ENCODE measurements at places on chromosomes 7 and 10.

DNA sequence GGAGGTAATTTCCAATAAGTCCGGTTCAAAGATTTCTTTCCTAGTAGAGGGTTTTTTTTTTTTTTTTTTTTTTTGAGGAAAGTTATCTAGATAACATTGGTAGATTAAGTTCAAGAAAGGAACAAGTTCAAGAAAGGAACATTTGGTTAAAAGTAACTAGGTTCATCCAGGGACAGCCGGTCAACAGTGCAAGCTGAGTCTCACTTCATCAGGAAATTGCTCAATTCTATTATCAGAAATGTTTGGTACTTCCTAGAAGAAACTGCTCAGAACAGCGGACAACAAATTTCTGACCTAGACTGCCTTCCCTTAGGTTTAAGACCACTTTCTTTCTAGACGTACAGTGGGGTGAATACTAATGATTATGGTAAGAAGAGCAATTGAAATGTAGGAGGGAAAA lies 3.7 kb upstream of the IL2RA start:
- no peak for DNase-seq

DNA sequence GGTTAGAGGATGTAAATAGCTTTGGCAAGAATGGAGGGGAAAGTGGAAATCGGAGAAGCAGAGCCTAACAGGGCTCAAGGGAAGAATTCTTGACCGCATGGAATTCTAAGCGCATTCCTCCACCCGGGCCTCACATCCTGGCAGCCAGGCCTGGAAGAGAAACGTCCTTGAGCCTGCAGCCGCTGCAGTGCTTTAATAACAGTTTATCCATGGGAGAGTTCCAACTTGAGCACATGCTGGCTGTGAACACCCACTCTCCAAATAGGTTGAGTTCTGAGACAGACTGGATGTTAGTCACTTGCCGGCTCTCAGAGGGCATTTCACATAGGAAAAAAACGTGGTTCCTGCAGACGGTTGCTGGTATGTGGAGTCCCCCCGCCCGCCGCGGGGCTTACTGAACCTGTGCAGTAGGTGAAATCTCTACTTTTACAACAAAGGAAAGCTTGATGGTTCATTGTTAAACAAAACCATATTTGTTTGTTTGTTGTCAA lies 61.4 kb upstream of the STEAP1B start:
- DNase-seq, result no peak

DNA sequence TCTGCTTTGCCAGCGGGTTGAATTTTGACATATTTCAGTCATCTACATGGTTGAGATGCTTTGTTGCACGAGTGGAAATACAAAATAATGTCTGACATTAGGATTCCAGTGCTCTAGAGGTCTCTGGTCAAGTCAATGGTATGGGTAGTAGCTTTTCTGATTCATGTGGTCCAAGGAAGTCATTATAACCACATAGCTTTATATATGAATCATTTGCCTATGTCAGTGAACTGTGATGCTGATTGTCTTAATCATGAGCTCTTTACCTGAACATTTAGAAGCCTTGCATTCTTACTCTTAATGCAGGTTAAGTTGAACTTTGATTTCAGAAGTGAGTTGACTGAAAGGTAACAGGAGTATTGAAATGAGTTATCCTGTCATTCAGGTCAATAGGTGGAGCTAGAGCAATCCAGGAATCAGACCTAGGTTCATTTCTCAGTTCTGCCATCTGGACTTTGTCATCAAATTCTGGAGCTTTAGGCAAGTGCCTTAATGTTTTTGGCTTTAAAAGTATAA lies 3.3 kb downstream of the MAPK8 start:
- peak; percentile 14 for DNase-seq

DNA sequence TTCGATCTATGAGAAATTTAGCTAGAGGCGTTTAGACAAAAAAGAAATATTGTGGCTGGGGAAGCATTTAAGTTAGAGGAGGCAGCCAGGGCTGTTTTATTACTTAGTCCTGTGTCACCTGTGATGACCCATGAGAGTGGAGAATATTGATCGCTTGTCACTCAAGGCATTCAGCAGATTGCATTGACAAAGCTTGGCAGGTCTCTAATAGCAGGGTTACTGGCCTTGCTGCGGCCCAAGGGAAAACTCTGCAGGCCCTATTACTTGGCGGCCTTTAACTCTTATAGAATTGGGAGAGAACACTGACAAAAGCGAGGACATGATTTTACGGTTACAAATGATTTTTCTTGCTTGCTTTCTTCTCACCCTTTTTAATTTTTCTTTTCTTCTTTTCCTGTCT lies 473.5 kb downstream of the AUTS2 start:
- DNase-seq, result no peak

- DNase-seq, result peak; percentile 80
Observed at GRCh38 chr7:74012842-74013249, 15.1 kb upstream of the ELN start.

GRCh38 chr10:94217411-94217810 lies 145.3 kb downstream of the NOC3L start:
- no peak for DNase-seq

GRCh38 chr10:132861116-132861691 lies 75.3 kb upstream of the NKX6-2 start:
- no peak for DNase-seq

- DNase-seq, result no peak
Observed at GRCh38 chr10:336247-336646, 201.0 kb downstream of the ZMYND11 start.

DNA sequence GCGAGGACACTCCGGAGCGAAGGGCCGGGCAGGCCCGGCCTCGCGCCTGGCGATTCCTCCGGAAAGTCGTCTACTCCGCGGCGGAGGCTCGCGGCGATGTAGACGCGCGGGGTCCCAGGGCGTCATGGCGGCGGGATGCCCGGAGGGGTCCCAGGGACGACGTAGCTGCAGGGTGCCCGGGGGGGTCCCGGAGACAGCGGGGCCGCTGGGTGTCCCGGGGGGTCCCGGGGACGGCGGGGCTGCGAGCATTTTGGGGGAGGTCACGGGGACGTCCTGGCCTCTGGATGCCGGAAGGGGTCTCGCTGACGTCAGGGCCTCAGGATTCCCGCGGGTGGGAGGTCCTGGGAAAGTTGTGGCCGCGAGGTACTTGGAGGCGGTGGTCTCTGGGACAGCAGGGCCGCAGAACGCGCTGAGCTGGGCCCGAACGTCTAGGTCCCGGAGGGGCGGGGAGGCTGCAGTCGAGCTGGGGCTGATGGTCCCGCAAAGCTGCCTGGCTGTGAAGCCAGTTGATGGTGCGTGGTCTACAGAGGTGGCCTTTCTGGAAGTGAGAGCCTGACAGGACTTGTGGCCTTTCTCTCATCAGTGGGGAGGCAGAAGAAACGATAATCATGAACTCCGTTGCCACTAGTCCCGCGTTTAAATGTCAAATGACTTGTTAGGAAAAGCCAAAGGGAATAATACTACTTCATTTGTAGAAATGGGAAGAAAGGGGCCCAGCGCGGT lies 637 bp downstream of the HSPA14 start:
- peak; percentile 57 for DNase-seq

DNA sequence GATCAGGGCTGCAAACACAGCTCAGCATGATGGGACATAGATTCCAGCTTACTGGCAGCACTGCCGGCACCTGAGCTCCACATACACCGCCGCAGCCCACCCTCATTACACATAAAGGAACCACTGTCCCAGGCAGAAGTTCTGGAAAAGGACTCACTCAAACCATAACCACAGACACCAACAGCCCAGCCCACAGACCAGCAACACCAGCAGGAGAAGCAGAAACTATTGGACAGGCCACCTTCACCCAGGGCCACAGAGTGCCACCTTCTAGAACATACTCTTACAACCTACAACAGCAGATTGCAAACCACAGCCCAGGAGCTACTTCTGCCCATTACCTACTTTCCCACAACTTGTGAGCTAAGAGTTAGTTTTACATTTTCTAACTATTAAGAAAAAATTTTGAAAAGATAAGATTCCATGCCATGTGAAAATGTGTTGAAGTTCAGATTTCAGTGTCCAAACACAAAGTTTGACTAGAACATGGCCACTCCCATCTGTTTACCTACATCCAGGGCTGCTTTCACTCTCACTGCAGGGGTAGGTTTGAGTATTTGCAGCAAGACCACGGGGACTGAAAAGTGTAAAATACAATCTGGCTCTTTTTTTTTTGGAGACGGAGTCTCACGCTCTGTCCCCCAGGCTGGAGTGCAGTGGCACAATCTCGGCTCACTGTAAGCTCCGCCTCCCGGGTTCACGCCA lies 153.0 kb downstream of the TNS3 start:
- DNase-seq, result no peak

DNA sequence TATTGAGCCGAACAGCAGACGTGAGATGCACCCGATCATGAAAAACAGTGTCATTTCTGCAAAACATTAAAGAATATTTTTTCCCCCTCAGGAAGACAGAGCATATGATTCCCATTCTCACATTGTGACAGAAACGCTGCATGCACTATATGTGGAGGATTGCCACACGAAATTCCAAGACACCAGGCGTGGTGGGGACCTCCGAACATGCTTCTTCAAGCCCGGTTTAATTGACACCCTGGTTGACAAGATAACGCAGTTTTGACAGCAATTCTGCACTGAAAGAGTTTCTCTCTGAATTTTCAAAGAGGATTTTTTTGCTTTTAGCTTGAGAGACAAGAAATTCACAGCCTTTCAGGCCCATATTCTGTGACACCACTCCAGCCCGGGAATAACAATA lies 442.8 kb upstream of the NRP1 start:
- DNase-seq, result no peak

DNA sequence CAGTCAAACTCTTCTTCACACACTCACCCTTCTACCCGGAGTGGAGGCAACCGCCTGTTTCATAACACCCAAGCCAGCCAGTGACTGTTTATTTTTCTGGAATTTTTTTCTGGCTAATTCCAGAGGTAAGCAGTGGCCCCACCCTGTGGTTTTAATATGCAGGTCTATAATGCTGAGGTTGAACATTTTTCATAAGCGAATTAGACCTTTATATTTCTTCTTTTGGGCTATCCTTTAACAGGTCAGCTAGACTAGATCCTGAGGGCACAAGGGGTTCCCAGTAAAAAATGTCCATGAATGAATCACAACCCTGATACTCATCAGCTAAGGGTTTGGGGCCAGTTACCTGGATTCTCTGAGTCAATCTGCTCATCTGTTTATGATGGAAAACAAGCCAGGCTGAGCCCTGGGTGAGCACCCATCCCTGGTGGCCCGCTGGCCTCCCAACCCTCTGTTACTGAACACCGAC lies 76.2 kb downstream of the GRB10 start:
- no peak for DNase-seq

DNA sequence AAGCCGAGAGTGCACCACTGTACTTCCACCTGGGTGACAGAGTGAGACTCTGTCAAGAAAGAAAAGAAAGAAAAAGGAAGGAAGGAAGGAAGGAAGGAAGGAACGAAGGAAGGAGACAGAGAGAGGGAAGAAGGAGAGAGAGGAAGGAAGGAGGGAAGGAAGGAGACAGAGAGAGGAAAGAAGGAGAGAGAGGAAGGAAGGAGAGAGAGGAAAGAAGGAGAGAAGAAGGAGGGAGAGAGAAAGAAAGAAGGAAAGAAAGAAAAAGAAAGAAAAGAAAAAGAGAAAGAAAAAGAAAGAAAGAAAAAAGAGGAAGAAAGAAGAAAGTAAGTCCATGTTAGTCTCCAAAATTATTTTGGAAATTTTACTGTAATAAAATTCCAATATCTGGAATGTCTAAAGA lies 33.4 kb upstream of the RSBN1L start:
- DNase-seq, result no peak

- DNase-seq, result no peak
Observed at GRCh38 chr10:9260690-9261089, 1206.2 kb downstream of the GATA3 start.

DNA sequence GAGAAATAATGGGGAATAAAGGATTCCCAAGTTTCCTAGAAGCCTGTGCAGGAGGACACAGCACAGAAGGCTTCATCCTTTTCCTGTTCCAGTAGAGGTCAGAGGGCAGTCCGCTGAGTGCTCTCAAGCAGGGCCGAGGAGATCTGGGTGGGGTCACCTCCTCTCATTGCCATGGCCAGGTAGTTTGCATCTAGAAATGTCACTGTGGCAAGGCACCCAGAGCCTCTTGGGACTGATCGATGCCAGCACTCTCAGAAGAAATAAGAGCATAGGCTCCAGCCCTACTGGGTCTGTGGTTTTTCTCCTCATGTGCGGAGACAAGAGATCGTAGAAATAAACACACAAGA lies 7.9 kb downstream of the NUB1 start:
- DNase-seq, result peak; percentile 26

DNA sequence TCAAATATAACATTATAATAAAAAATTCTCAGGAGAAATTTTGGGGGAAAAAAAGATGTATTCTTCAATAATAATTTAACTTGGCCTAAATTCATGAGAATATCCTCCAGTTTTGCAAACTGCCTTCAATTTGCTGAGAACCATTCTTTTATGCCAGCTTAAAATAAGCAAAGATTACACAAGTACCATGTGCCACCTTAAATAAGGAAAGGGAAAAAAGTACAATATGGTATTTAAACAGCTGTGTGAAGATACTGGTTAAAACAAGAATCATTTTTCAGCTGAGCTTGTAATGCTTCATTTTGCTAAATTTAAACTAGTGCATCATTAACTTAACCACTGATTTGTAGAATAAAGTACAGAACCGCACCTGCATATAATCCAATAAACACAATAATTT lies 217.8 kb downstream of the LRRN3 start:
- DNase-seq, result no peak

DNA sequence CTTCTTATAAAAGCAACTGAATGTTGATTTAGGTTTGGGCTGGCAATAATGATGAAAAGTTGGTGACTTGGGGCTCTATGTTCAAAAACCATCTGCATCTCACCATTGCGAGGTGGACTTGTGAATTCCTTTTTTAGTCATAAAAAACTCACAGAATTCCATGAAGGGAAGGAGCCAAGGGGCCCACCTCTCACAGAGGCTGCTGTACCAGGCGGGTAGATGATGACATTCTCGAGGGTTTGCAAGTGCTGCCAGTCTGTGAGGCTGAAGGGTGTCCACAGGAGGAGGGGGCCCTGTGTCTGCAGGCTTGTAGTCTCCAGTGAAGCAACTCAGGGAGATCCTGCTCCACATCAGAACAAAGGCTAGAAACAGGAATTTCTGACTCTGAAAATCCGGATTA lies 195.5 kb upstream of the ZNF32 start:
- DNase-seq, result no peak

GRCh38 chr7:155951554-155952158 lies 139.4 kb upstream of the SHH start:
- DNase-seq, result no peak

DNA sequence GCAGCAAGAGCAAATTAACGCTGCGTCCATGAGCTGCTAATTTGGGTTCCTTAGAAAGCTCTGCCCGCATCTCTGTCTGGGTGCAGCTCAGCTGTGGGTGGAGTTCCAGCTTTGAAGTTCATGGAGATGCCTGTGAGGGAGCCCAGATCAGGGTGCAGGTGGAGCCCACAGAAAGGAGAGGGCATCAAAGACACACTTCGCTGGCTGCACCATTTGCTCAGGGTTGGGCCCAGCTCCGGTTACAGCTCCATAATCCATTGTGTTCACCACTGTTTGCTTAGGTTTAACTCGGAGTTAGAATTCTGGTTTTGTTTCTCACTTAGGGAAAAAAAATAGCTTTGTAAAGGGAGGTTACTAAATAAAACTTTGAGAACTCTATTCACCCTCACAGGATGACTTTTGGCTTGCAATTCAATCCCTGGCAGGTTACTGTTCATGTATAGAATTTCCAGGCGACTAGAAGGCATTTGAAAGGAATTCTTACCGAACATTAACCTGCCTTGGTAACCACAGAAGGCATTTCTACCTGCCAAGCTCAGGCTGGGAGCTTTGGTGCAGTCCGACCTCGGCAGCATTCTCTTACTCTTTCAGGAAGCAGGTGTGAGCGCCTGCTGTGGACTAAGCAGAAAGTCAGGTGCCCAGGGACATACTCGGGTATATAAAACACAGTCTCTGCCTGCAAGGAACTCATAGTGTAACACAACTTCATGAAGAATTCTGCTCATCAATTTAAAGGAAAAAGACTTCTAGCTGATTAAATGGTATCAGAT lies 179.5 kb upstream of the RNF32 start:
- no peak for DNase-seq
